Right lobe of liver (tissue), 6 donors: ENCODE measurements at places on chromosomes 1 and 21. TPM values are rescaled to one million over a fixed set of nuclear protein-coding genes. Genes with fewer than 3 reads are reported as not detected.

Gene ADGRL4
- total RNA-seq = 5.7 TPM

Gene PTPRC
- 26.4 TPM for total RNA-seq

Gene CFAP141
- total RNA-seq = not detected

- no peak for DNase-seq
Observed at GRCh38 chr1:60655679-60656355, 426.5 kb upstream of the NFIA start.

DNA sequence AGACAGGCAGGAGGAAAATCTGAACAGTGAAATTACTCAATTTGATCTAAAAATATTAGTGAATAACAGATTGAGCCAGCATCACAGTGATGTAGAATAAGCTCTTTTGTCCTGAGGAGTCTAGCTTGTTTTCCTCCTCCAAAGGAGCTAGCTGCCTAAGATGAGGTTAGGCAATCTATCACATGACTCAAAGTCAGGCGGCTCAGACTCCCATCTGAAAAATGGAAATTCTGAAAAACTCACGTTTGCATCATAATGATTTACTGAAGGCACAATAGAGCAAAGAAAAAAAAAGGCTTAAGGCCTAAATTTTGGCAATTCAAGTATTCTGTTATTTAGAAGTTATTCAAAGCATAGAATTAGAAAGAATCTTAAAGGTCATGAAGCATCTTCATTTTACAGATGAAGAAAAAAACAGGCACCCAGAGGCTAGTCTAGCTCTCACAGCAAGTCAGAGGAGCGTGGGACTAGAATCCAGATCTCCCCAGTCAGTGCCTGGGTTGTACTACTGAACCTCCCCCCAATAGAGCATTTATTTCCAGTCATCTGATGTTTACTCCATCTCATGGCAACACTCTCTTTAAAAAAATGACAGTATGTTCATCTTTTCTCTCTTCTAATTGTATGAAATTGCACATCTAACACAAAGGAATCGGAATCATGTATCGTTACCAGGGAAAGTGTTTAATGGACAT lies 62.5 kb upstream of the ATF3 start:
- no peak for DNase-seq

DNA sequence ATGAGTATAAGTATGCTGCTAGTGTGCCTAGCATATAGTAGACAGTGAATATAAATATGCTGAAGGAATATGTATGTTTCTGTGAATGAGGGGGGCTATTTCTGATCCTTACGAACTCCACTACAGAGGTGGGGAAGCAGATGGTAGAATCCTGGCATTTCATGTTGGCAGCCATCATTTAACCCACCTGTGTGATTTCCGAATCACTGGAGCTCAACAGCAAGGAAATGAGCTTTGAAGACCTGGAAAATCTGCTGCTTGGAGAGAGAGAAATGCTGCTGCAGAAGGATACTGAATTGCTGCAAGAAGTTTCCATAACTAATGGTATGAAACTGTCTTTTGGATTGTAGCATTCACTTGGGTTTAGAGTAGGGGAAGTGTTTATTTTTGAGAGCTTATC lies 83.5 kb downstream of the RABGAP1L start:
- no peak for DNase-seq

GRCh38 chr1:68116643-68117235 lies 66.3 kb upstream of the DIRAS3 start:
- DNase-seq = no peak

DNA sequence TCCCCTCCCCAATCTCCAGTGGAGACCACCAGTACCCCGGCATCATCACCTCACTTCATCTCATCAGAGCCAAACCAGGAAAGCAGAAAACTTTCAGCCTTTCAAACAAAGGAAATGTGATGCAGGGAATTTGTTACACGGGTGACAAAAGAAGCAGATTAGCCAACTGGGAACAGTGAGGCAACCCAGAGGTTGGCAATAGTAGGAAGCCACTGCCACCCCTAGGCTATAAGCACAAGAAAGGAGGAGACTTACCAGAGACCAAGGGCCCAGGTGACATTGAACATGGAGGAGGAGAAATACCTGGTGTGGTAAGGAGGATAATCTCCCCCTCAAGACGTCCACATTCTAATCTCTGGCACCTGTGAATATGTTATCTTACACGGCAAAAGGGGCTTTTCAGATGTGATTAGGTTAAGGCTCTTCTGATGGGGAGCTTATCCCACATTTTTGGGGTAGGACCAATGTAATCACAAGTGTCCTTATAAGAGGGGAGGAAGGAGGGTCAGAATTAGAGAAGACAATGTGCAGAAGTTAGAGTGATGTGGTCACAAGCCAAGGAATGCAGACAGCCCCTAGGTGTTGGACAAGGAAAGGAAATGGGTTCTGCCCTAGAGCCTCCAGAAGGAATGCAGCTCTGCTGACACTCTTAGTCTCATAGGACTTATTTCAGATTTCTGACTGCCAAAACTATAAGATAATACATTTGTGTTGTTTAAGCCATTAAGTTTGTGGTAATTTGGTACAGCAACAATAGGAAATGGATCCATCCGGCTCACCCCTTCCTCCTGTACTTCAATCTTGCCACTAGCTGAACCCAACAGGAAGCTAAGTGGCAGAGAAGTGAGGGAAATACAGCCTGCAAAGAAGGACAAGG lies 83.6 kb upstream of the VAV3 start:
- no peak for DNase-seq

DNA sequence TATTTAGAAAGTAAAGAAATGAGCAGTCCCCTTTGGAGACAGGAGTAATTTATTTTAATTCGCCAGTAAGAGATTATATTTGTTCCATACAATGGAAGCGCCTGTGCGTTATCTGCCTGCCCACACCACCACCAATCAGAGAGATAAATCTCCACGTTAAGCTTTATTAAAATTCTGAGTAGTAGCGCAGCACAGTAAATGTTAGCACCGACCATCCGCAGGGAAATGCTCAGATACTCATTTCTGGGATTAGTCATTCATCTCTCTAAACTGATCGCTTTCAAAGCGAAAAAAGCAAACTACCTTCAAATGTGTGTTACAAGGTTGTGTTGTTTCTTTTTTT lies 1.2 kb downstream of the ETS2 start:
- no peak for DNase-seq

DNA sequence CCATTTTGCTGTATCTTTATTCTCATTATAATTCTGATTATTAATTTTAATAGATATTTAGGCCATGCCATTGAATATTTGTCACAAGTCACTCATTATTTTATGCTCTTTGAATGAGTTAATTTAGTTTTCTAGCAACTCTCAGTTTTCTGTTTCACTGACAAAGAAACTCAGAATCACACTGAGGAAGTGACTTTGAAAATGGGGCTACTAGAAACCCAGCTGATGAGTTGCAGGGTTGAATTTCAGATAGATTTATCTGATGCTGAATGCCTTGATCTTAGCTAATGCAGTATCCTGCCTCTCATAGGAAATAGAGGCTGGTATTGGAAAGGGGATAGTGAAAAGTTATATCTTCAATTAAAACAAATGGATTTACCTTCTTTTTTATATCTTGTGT lies 67.4 kb upstream of the PLA2G4A start:
- no peak for DNase-seq

DNA sequence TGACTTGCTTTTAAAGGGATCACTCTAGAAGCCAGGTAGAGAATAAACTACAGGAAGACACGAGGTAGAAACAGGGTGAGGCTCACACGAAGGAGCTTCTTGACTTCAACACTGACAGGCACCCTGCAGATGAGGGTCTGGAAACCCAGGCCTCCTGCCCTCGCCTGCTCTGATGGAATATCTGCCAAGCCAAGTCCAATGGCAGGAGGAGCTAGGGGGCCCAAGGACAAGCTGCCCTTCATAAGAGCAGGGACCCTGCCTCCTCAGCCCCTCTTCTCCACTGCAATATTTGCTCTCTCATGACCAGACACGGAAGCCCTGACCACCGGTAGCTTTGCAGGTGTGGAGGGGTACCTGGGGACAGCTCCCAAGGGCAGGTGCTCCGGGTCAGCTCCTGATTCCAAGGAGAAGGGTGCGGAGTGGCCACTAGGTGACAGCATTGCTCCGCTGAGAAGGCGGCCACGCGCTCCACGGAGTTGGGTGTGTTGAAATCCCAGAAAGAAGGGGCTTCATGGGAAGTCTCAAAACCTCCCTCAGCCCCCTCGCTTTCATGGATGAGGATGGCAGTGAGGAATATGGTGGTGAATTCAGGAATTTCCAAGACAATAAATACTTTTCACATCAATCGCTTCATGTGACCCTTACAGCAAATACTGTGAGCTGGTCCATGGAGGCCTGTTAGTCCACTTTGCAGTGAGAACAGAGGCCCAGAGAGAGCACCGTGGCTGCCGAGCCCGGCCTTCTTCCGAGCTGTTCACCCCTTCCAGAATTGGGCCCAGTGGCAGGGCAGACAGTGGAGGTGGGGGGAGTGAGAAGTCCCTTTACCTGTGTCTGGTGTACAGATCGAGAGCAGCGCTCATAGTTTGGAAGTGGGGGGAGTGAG lies 33.2 kb upstream of the PAX7 start:
- DNase-seq = peak; percentile 58

- DNase-seq = no peak
Observed at GRCh38 chr21:35150562-35151226, 101.6 kb upstream of the RUNX1 start.

- peak; percentile 50 for DNase-seq
Observed at GRCh38 chr1:39609618-39610331, 29.7 kb downstream of the HEYL start.

DNA sequence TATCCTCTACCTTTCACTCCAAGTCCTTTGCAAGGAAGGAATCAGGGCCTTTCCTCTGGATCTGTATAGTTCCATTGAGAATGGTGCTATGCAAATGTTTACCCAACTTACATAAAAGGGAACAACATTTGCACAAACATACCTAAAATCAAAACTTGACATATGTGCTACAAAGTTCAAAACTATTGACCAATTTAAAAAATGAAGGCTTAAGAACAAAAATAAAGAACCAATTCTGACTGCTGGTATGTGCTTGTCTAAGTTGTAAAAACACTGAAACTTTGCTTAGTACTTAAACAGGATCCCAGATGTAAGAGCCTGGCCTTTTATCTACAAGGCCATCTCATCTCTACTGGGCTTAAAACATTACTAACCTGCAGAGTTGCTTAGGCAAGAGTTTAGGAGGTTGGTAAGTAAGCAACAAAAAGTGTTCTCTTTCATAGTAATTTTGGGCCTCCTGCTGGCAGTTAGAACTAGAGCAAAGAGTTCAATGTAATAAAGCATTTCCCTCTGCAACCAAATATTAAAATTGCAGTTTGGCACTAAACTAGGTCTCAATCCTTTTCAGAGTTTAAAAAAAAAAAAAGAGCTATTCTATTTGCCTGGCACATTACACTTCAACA lies 2.0 kb downstream of the SCMH1 start:
- no peak for DNase-seq

GRCh38 chr21:46244602-46245001 lies 16.0 kb upstream of the LSS start:
- no peak for DNase-seq

- no peak for DNase-seq
Observed at GRCh38 chr1:171653796-171654195, 1.3 kb upstream of the MYOC start.
